Activated T-helper 1 cell treated with anti-CD3 and anti-CD28 coated beads, Interleukin-12 subunit alpha, Interleukin-12 subunit beta, Interleukin-2, Interleukin-4 antibody, amounts not matched to agents 30 ng/mL and 10 ng/mL and 1 ng/mL, durations not matched to agents 14 hours and 24 hours and 36 hours (primary cell): ENCODE measurements at places on chromosomes 1 and 21.

GRCh38 chr1:98217601-98218000, 296.8 kb upstream of the DPYD start:
- no peaks in the 10 kb centered on the region for H3K4me1 ChIP-seq
- H3K36me3 ChIP-seq: no peaks in the 10 kb centered on the region
- no peak overlapping the region for H3K27ac ChIP-seq
- peaks cover 2% of the 10 kb centered on the region for H3K27me3 ChIP-seq
- no peak overlapping the region for H3K4me3 ChIP-seq

DNA sequence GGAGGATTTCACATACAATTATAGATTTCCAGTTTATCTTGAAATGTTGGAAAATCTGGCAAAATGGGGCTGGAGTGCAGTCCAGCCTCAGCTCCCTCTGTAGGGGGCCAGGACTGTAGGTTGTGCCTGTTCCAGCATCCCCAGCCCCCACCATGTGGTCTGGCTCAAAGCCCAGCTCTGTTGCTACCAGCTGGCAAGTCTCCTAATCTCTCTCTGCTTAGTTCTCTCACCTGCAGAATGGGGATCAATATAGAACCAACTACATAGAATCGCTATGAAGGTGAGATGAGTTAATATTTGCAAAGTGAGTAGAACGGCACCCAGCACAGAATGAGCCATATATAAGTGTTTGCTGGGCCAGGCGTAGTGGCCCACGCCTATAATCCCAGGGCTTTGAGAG, 50.0 kb upstream of the TARDBP start:
- H3K27ac ChIP-seq: no peak overlapping the region
- H3K4me3 ChIP-seq: no peak overlapping the region
- H3K27me3 ChIP-seq: peaks cover 34% of the 10 kb centered on the region
- peaks cover 20% of the 10 kb centered on the region for H3K4me1 ChIP-seq

GRCh38 chr1:103056423-103056822, 51.9 kb downstream of the COL11A1 start:
- no peaks in the 10 kb centered on the region for H3K36me3 ChIP-seq
- H3K4me3 ChIP-seq: no peak overlapping the region
- H3K4me1 ChIP-seq: no peaks in the 10 kb centered on the region
- no peak overlapping the region for H3K27ac ChIP-seq

DNA sequence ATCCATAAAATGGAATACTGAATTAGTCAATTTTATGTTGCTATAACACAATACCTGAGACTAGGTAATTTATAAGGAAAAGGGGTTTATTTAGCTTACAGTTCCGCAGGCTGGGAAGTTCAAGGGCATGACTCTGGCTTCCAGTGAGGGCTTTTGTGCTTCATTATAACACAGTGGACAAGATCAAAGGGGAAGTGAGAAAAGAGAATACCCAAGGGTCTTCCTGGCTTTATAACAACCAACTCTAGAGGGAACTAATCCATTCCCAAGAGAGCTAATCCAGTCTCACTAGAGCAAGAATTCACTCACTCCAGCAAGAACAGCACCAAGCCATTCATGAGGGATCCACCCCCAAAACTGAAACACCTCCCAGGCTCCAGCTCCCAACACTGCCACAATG, 3.1 kb downstream of the KIFAP3 start:
- peaks cover 9% of the 10 kb centered on the region for H3K36me3 ChIP-seq
- H3K27ac ChIP-seq: no peak overlapping the region
- H3K4me3 ChIP-seq: no peak overlapping the region
- DNase-seq: no peak
- H3K4me1 ChIP-seq: peaks cover 75% of the 10 kb centered on the region

DNA sequence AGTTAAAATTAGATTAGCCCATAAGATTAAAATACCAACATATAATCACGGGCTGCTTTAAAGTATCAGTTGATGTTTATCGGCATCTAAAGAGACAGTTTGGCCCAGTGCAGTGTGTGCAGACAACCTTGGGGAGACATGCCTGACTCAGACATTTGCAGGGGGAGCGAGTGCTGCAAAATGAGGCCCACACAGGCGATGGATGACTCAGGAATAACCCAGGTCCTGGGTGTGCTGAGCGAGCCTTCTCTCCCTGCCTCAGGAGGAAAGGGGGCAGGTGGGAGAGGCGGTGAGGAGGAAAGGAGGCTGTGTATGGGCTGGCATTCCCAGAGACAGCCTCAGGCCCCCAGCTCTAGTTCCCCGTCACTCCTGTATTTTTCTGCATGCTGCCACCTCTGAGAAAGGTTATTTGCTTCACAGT, 9.0 kb downstream of the SLC9A1 start:
- H3K27me3 ChIP-seq: no peaks in the 10 kb centered on the region
- peaks cover 40% of the 10 kb centered on the region for H3K4me1 ChIP-seq
- no peak overlapping the region for H3K27ac ChIP-seq

DNA sequence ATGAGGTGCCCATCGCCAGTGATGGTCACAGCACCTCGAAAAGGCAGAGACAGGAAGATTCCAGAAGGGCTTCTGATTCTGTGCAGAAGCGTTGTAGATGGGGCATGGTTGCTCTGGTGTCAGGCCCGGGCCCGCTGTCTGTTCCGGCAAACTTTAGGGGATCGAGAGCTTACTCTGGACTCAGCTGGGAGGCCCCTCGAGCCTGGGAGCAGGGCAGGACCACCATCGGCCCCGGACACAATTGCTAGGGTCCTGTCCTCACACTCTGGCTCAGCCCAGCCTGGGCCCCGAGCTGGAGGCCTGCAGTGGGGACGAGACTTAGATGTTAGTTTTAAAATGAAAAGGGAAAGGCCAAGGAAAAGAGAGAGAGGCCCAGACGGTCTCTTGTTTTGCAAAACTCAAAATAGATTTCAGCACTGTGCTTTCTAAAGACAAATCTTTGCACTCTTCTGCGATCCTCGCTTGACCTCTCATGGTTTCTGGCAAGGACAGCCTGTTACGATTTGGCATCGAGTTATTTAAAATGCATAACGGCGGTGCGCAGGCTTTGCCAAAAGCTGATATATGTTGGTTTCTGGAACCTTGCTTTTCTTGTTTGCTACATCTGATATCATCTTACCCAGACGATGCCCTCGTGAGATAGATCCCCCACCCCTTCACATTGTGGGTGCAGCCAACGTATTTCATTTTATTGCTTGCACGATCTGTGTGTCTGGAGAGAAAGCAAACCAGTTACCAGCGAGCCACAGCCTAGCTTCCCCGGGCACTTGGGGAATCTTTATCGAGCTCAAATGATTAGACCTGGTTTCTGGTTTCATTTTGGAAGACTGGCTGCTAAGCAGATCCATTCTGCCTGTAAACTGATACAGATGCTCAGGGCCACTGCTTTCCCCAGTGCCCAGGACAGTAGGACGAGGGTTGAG, 58.0 kb downstream of the PRDM16 start:
- no peaks in the 10 kb centered on the region for H3K4me1 ChIP-seq
- no peak overlapping the region for H3K27ac ChIP-seq
- no peak for DNase-seq
- no peak overlapping the region for H3K4me3 ChIP-seq

GRCh38 chr1:96187020-96187419, 534.6 kb upstream of the PTBP2 start:
- H3K4me1 ChIP-seq: no peaks in the 10 kb centered on the region
- H3K27ac ChIP-seq: no peak overlapping the region
- H3K36me3 ChIP-seq: no peaks in the 10 kb centered on the region

DNA sequence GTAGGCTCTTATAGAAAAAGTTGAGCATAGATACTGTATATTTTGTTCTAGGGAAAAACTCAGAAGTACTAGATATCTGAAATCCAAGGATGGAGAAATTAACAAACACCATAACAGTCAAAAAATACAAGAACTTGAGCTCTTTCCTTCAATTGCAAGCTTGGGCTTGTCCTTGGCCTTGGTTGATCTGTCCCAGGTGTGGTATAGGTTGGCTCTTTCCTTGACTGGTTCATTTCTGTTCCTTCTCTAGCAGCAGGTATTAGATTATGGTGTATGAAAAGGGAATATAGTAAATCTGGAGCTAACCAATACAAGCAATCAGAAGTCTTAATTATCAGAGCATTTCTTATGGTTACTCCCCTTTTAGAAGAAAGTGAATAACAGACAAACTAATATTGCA, 198.6 kb downstream of the GPATCH2 start:
- no peak for DNase-seq
- H3K4me3 ChIP-seq: no peak overlapping the region
- no peaks in the 10 kb centered on the region for H3K27me3 ChIP-seq
- no peaks in the 10 kb centered on the region for H3K4me1 ChIP-seq

DNA sequence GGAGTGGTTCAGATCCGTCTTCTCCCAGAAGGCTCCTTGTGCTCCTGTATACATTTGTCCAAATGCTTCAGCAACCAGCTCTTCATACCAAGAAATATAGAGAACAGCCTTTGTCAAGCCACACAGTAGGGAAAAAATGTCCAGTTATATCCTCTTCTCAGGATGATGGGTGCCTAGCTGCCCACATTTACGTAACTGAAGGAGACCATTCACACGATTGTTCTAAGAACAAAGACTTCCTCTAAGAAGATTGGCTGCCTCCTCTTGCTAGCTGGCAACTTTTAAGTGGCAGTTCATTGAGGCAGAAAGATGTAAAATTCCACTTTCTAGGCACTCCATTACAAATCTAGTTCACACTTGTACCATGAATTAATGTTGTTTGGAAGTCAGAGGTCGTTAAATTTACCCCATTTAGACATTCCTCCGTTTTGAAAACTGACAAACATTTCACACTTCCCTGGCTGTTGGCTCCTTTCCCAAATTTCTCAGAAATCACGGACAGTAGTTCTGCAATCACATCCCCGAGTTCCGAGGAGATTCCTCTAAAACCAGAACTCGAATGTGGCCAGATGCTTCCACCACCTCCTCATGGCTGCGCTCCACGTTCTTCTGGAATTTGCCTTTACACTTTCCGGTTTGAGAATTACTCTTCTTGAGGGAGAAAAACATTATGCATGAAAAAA, 45.6 kb upstream of the CSF1 start:
- no peaks in the 10 kb centered on the region for H3K27me3 ChIP-seq
- H3K36me3 ChIP-seq: peaks cover 3% of the 10 kb centered on the region
- peaks cover 6% of the 10 kb centered on the region for H3K4me1 ChIP-seq
- DNase-seq: no peak

DNA sequence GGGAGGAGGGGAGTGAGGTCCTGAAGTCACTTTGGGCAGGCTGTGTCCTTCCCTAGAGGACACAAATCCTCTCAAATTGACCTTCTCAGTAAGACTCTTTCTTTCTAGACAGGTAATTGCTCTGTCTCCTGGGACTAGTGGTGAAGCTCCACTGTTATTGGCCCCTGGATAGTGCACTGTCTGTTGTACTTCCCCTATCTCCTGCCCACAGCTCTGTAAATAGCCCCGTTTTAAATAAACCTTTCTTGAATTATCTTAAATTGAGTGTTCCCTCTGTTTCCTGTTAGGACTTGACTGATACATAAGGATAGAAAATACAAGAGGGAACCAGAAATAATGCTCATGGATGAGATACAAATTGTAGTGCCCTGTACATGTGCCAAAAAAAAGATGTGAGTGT, 229.5 kb upstream of the USP24 start:
- peaks cover 9% of the 10 kb centered on the region for H3K4me1 ChIP-seq
- H3K27me3 ChIP-seq: peaks cover 11% of the 10 kb centered on the region
- no peak for DNase-seq
- no peaks in the 10 kb centered on the region for H3K36me3 ChIP-seq
- no peak overlapping the region for H3K4me3 ChIP-seq

- no peak overlapping the region for H3K27ac ChIP-seq
- no peak overlapping the region for H3K4me3 ChIP-seq
- H3K27me3 ChIP-seq: no peaks in the 10 kb centered on the region
- DNase-seq: no peak
Observed at GRCh38 chr1:12095452-12096263, 32.6 kb downstream of the TNFRSF8 start.

- peaks cover 48% of the 10 kb centered on the region for H3K4me1 ChIP-seq
- H3K27ac ChIP-seq: peak overlapping the region; percentile 73
- H3K27me3 ChIP-seq: no peaks in the 10 kb centered on the region
- H3K36me3 ChIP-seq: peaks cover 8% of the 10 kb centered on the region
- no peak for DNase-seq
Observed at GRCh38 chr1:155940482-155940992, 901 bp upstream of the RXFP4 start.

- DNase-seq: no peak
- no peaks in the 10 kb centered on the region for H3K4me1 ChIP-seq
- H3K27me3 ChIP-seq: no peaks in the 10 kb centered on the region
- H3K27ac ChIP-seq: no peak overlapping the region
Observed at GRCh38 chr1:186905561-186905960, 76.8 kb downstream of the PLA2G4A start.

DNA sequence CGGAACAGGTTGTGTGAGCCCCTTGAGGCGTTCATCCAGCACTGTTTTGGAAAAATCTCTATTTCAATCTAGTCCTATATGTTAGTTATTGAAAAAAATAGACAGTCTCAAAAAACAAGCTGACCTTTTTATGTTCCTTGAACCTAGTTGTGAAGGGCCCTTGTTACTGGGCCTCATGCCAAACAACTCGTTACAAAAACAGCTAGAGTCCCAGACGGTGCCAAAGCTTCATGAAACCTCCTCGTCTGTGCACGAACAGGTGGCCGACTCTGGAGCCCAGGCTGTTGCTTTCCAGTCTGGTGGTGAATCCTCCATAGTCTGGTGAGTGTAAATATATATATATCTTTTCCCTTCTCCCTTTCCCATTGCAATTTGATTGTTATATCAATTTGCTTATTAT, at the start of gene CHIA:
TSS of gene CHIA (plus strand) at position 222 of the 400 bp plus-strand sequence. CDS start 19,617 bp downstream, outside the sequence.
- no peaks in the 10 kb centered on the region for H3K36me3 ChIP-seq
- peaks cover 3% of the 10 kb centered on the region for H3K27me3 ChIP-seq
- no peak within 1 kb of the TSS for H3K27ac ChIP-seq
- H3K4me3 ChIP-seq: no peak within 1 kb of the TSS
- H3K4me1 ChIP-seq: peaks cover 5% of the 10 kb centered on the region

GRCh38 chr1:216804111-216804510, 80.9 kb upstream of the ESRRG start:
- H3K36me3 ChIP-seq: no peaks in the 10 kb centered on the region
- no peaks in the 10 kb centered on the region for H3K27me3 ChIP-seq
- DNase-seq: no peak
- H3K4me3 ChIP-seq: no peak overlapping the region
- no peak overlapping the region for H3K27ac ChIP-seq

DNA sequence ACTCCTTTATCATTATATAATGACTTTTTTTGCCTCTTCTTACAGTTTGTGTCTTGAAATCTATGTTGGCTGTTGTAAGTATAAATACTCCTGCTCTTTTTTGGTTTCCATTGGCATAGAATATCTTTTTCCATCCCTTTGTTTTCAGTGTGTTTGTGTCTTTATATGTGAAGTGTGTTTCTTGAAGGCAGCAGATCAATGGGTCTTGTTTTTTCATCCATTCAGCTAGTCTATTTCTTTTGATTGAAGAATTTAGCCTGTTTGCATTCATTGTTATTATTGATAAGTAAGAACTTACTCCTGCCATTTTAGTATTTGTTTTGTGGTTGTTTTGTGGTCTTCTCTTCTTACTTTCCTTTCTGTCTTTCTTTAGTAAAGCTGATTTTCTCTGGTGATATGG, 322.8 kb downstream of the PLA2G4A start:
- no peak overlapping the region for H3K4me3 ChIP-seq
- H3K27me3 ChIP-seq: no peaks in the 10 kb centered on the region
- H3K36me3 ChIP-seq: no peaks in the 10 kb centered on the region
- no peak overlapping the region for H3K27ac ChIP-seq
- no peaks in the 10 kb centered on the region for H3K4me1 ChIP-seq
